ENCODE measurements at places on chromosomes 12 and 14.

GRCh38 chr12:65532162-65532561, 253.7 kb downstream of the MSRB3 start:
- no peak for DNase-seq

GRCh38 chr12:130672089-130672820, 43.8 kb downstream of the RIMBP2 start:
- DNase-seq, result no peak

GRCh38 chr12:28869197-28869596, 279.9 kb upstream of the FAR2 start:
- no peak for DNase-seq

DNA sequence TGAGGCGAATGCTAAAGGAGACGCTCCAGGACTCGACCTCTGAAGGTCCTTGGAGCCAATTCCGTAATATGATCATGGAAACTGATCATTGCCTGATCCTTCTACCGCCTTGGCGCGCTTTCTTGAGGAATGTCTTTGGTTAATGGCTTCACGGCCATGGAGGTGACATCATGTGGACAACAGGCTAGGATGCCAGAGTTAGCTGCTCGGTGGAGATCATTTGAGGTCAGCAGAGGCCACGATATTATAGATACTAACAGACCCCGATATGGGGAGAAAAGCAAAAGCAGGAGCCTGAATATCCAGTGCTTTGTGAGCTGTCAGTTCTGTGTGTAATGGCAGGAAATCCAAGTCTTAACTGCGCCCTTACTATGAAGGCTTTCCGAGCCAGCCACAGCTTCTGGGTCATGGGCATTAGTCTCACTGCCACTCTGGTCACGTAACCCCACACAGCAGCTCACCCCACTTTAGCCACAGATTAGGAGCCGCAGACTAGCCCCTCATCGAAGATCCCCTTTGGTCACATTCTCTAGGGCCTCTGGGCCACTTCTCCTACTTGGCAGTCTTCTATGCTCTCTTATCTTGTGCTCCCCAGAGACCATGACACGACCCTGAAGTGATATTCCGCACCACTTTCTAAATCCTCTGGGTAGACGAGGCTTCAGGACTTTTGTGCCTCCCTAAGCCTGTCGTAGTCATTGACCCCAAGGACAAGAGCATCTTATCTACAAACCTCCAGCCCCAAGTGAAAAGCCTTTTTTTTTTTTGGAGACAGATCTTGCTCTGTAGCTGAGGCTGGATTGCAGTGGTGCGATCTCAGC, 724 bp upstream of the CS start:
- no peak for DNase-seq

DNA sequence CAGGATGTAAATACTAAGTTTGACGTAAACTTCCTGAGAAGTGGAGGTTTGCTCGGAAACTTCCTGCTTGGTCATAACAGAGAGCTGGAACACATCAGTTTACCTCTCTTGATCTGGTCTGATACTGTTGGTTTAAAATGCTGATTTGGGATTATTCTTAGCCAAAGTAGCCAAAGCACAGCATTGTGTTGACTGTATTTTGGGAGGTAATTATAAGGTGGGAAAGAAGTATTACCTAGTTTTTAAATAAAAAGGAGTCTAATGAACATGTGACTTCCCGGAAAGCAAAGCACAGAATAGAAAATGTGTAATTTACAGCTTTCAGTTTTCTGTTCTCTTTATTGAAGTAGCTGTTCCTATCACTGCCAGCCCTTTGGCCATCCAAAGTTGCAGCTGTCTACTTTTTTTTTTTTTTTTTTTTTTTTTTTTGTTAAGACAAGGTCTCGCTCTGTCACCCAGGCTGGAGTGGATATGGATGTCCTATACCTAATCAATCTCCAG, 52.2 kb upstream of the SRP54 start:
- no peak for DNase-seq

GRCh38 chr12:24695657-24696329, 253.1 kb downstream of the BCAT1 start:
- no peak for DNase-seq

DNA sequence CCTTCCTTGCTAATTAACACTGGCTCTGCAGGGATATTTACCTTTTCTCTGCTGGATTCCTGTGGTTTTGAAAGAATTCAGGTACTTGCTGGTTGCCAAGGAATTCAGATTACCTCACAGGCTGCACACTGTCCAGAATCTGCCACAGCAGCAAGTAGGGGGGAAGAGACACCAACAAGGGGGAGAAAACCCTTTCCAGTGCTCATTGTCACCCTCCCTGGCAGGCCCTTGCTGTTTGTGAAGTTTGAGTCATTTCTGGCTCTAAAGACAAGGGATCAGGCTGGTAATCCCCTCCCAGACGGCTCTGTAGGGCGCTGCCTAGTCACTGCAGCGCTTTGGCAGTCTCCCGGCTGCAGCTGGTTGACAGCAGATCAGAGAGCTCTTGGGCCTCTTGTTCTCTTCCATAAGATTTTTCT, 50.8 kb downstream of the TTLL5 start:
- DNase-seq, result no peak

DNA sequence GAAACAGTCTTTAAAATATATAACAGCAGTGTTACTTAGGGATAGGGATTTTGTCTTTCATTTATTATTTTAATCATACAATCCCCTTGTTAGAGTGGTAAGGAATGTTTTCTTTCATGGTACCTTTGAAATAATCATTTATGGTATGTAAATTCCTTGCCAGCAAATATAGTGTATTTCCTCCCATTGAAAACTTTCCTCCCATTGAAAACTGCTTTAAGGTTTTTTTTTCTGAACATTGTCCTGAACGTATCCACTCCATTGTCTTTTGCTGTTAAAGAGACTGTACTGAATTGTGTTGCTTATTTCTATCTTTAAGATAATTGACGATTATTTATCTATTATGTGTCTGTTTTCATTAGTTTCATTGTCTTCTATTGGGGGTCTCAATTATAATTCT, 83.5 kb downstream of the PPHLN1 start:
- no peak for DNase-seq

DNA sequence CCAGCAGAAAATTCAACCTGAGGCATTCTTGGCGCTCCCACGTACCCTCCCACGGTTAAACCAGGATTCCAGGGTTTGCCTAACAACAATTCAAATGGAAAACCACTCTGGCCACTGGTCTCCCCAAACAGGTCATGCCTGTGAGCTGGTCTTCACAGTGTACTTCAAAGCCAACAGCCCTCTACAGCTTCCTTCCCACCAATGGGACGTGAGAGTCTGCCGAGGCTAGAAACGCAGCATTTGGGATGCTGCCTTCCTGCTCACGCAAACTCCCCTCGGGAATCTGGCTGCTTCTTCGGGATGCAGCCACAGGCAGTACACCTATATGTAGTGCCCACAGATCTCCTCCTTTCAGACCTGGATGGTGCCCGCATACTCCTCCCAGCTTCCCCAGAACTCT, 149.1 kb downstream of the KLHL28 start:
- no peak for DNase-seq

DNA sequence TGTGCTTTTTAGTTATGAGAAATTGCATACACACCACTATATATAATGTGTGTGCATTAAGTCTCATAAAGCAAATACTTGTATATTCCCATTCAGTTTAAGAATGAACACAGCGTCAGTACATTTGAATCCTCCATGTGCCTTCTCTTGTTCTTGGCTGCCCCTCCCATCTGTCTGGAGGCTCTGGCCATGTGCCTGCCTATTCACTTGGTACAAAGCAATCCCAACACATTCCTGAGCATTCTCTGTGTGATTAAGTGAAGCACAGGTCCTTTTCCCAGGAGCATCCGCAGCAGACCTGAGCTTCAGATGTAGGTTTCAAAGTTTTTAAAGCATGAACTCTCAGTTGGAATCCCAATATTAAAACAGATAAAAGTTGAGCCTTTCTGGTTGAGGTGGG, 58.7 kb downstream of the POLR3B start:
- DNase-seq, result no peak

DNA sequence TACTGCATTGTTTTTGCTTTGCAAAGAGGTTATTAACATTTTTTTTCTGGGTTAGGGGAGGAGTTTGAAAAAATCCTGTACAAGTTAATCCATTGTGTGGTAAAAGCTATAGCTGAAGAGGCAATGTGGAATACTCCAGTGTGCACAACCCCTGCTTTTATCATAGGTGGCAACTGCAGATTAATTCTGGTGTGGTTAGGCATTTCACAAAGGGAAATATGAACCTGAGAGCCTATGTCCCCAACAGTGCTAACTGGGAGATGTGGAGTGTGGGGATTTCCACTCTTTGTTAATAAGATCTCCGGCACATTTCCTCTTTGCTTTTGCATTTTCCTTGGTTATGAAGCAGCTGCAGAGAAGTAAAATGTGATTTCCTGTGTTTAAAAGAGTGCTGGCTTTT, 33.6 kb downstream of the PRORP start:
- DNase-seq, result no peak

GRCh38 chr12:80565271-80565670, 121.2 kb downstream of the PTPRQ start:
- DNase-seq, result no peak

DNA sequence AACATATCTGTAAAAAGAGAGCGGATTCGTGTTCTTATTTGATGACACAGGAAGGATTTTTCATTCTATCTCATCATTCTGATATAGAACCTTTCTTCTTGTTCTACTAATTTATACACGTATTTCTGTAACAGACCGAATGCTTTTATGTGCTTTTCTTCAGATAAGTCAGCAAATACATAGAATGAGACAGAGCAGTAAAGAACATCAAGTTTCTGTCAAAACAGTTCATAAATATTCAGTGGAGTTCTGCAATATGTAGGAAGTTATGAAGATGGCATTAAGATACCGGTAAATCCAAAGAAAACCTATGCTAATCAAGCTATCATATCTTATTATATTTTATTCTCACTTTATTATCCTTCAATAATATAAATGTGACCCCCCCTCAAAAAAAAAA, 280.6 kb downstream of the EGLN3 start:
- DNase-seq, result no peak

DNA sequence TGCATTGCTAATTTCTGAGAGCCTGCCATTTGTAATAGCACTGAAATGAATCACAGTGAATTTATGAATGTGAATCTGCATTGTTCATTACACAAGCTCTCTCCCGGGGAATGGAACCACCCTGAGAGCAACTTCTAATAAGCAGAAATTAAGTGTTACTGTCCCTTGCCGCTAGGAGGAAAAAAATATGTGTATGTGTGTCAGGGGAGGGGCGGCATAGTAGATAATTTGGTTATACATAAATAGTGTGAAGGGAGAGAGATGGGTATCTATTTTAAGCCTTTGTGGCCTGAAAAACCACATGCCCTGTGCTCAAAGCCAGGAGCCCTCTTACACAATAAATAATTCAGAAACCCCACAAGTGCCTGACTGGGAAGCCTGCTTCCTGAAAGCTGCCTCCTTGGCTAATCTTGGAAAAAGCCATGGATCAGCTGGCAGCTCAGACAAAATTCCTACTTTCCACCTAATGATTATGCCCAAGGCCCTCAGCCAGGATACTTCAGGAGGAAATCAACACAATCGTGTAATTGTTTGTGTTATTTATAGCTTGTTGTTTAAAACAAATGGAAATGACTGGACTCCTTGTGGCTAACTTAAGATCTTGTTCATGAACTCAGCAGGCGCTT, 366.2 kb upstream of the KITLG start:
- DNase-seq, result no peak

- no peak for DNase-seq
Measured at GRCh38 chr14:95182379-95182778, 25.1 kb upstream of the DICER1 start.

DNA sequence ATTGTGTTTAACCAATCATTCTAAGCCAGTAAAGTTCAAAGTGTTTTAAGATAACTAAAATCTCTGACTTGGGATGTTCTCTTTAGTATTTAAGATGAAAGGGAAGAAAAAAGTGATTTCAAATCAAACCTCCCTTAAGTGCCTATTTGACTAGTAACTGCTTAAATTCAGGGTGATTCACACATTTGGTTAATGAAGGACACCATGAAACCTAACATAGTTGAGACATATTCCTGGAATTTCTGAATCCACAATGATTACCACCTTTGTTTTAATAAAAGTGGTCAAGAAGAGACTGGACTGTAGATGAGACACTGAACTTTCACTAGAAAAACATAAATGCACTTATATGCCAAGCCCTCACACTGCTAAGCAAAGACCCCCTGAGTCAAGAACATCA, 138.7 kb downstream of the MED13L start:
- no peak for DNase-seq

GRCh38 chr12:54605138-54605970, 16.9 kb upstream of the PPP1R1A start:
- DNase-seq, result no peak

GRCh38 chr12:104662203-104662602, 205.5 kb downstream of the CHST11 start:
- no peak for DNase-seq

DNA sequence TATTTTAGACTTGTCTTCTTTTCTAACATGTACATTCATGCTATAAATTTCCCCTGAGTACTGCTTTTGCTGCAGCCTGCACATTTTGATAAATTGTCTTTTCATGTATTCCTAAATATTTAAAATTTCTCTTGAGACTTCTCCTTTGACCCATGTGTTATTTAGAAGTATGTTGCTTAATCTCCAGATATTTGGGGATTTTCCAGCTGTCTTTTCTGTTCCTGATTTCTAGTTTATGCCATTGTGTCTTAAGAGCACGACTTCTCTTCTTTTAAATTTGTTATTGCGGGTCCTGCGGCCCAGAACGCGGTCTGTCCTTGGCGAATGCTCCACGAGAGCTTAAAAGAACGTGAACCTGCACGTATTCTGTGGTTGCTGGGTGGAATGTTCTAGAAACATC, 136.4 kb downstream of the KIF26A start:
- no peak for DNase-seq

DNA sequence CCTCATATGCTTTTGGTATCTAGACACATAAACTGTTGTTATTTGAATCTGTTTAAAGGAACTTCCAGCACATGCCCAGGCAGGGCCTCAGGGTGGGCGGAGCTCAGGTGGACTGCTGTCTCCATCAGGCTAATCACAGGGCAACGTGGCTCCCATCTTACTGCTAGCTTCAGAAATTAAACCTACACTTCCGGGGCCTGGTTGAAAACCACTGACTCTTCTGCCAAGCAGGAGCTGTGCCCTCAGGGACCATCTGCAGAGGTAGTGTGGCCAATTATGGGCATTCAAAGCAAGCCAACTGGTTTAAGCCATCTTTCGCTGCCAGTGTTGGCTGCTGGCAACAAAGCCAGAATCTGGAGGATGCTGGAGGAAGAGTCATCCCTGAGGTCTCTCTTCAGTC, 97.5 kb downstream of the TMX1 start:
- DNase-seq, result no peak

DNA sequence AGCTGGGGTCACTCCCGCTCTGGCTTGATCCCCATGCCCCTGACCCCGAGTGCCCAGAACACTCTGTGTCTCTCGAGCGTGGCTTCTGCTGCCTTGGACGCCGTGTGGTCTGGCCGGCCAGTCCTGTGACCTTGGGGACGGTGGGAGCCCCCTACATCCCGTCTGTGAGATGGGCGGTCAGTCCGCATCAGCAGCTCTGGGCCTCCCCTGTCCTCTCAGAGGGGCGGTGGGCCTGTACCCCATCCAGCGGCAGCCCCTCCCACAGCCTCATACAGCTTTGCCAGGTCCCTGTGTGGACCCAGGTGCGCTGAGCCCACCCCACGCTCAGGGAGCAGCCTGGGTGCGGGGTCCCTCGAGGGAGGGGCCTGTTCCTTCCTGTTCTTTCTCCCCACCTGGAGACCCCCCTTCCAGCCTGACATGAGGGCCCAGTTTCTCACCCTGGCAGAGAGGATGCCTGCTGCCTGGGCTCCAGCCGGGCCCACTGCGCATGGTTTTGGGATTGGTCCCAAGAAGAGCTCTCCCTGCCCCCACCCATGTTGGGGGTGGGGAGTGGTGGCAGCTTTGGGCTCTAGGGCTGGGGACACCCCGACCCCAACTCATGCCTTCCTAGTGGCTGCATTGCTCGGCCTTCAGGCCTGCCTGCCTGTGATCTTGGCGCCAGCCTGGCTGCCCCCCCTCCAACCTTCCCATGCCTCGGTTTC, 1.5 kb downstream of the MTA1 start:
- no peak for DNase-seq
